Stromal cell of bone marrow (primary cell): ENCODE measurements at places on chromosomes 7 and 10.

- DNase-seq, result no peak
Observed at GRCh38 chr7:30328381-30328780, 44.0 kb downstream of the ZNRF2 start.

GRCh38 chr7:20438694-20439376 is 108.1 kb downstream of the ITGB8 start:
- DNase-seq, result no peak

- DNase-seq, result no peak
Observed at GRCh38 chr7:22579961-22580360, 80.0 kb upstream of the STEAP1B start.

DNA sequence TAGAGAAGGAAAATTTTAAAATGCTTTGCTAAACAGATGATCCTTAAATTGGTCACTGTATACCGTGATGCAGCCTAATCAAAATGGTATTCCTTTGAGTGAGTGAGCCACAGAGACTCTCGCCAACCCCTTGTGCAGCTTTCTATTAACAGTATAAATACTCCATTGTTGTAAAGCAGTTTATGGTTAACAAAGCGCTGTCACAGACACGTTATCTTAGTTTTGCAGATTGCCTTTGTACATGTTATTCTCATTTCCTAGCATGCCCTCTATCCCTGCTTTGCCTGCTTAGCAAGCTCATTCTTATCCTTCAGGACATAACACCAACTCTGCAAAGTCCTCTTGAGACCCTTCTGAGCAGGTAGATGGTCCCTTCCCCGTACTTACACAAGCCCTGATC is 694.4 kb downstream of the AUTS2 start:
- no peak for DNase-seq

GRCh38 chr7:127907110-127908040 is 123.9 kb downstream of the LRRC4 start:
- DNase-seq, result no peak

- no peak for DNase-seq
Observed at GRCh38 chr7:40538281-40538680, 403.5 kb downstream of the SUGCT start.

DNA sequence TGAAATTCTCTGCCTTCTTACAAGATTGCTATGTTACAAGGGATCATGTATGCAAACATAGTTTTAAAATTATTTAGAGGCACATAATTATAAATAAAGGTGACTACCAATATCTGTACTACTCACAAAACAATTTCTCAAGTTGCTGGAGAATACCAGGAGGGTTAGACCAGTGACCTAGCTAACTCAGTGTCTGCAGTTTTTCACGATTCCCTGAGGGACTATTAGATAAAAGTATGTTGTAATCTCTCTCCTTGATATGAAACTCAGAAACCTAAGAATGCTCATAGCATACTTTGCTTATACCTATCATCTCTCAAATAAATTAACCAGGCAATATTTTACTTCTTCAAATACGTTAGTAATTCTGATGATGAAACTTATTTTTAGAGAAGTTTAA is 534.0 kb upstream of the ANKRD30A start:
- DNase-seq, result no peak

DNA sequence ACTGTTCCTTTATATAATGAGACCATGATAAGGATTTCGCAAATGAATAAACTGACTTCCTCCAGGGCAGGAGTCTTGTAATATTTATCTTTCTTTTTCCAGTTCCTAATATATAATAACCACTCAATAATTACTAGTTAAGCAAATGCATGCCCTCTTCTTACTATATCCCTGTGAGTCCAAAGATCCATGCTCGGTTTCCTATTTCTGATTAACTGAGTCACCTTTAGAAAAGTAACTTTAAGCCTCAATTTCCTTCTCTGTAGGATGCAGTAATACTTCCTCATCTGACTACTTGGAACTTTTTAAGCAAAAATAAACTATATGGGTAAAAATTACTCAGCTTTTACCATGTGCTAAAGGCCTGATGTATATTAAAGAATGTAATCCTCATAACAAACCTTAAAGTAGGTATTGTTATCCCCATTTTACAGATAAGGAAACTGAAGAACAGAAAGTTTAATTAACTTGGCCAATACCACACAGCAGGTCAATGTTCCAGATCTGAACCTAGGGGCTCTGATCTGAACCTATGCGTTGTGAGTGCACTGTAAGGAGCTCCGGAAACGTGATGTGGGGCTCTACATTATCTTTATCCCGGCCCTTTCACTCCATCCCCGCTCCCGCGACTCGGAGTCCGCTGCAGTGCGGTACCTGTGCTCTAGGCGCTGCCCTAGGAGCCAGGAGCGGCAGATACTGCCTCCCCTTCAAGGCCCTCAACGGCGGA is 458 bp downstream of the COX15 start:
- DNase-seq, result no peak

GRCh38 chr7:105079348-105079747 is 65.3 kb downstream of the KMT2E start:
- no peak for DNase-seq

DNA sequence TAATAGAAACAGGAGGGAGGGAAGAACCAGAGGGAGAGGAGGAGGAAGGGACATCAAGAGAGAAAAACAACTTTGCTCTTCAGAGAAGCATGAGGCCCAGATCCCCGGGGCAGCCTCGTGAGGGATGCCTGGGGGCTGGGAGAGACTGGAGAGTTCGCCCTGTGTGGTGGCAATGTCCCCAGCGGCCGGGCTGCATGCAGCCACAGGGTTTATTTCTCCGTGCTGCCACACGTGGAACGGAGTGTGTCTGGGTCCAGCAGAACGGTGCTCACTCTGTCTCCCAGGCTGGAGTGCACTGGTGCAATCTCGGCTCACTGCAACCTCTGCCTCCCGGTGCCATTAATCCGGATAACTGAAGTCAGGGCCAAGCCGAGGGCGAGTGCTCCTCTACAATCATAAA is 257.7 kb downstream of the ACTR3B start:
- DNase-seq, result no peak

- no peak for DNase-seq
Observed at GRCh38 chr10:95406651-95407280, 116.0 kb upstream of the PDLIM1 start.

GRCh38 chr10:15300697-15301096 is 70.4 kb downstream of the FAM171A1 start:
- DNase-seq, result no peak

DNA sequence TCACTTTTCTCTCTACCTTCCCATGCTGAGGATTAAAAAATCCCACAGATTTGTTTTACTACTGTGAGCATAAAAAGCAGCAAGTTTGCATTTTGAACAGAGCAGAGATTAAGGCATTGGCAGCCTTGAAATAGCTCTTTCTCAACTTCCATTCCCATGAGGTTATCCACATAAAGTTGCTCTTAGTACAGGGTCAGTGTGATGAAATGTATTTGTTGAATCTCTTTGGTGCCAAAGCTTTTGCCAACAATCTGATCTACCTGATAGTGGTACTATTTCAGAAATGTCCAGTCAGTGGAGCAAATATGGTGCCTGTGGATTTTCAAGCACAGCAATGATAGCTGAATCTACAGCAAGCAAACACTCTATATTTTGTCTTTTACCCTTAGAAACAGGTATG is 254.8 kb downstream of the INHBA start:
- peak; percentile 51 for DNase-seq

- no peak for DNase-seq
Observed at GRCh38 chr7:44384586-44385433, 59.4 kb upstream of the CAMK2B start.

DNA sequence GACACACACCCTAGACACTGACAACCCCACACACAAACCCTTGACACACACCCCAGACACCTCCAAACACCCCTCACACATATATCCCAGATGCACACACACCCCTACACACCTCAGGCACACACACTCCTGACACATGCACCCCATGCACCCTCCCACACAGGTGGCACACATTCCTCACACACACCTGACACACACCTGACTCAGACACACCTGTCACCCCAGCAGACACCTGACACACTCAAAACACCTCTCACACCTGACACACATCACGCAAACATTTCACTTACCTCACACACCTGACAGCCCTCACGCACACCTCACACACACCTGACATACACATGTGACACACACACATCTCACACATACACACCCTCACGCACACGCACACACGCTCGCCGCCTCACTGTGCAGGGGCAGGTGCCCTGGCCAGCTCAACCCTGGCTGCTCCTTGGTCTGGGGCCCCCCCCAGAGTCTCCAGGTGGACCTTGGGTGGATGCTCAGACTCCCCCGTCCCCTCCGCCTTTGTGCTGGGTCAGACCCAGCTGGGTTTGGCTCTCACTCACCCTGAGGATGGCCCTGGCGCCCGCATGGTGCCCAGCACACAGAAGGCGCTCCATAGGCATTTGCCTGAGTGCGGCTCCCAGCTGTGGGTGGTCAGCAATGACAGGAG is 3.1 kb upstream of the CALY start:
- DNase-seq, result no peak

DNA sequence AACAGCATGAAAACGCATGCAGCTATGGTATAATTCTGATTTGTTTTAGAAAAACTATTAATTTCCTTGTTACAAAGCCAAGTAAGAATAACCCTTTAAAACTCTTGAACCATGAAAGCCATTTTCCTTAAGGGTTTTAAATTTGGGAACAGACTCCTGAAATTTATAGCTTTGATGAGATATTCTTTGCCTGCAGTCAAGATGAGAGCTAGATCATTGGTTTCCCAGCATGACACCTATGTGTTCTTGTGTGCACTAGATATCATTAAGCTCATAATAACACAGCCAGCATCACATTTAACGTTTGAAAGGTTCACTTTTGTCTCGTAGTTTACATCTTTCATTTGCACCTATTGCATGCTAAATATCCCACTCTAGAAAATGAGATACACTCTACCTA is 202.2 kb downstream of the PHF14 start:
- no peak for DNase-seq

GRCh38 chr10:103688491-103688890 is 166.9 kb downstream of the SH3PXD2A start:
- DNase-seq, result no peak

DNA sequence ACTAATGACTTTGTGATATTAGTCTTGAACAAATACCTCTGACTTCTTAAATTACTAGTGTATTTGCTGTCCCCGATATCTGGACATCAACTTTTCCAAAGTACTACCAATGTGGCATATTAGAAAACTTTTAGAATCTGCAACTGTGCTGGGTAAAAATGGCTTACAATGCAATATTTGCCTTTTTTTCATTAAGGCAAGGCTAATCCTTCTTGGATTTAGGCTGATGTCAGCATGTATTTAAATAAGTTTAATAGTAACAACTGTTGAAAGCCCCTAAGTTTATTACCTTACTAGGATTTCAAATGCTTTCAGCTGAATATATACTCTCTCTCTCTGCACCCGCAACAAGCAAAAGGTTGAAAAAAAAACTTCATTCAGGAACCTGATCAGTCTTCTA is 1232.3 kb downstream of the REEP3 start:
- no peak for DNase-seq

DNA sequence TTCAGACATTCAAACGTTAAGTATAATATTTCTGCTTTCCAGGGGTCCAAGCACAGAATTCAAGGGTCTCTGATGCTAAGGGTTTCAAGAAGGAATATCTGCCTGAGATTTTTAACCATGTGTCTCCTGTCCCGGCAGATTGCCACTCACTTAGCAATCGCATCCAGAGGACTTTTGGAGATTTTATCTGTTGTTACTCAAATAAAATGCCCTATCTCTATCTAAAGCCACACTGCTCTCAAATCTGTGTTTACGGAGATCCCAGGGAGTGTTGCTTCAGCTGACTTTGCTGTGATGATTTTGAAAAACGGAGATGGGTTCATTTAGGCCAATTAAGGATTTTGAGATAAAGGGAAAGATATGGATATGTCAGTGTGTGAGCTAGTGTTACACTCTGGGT is 359.9 kb downstream of the DGKB start:
- DNase-seq, result no peak
